GM04503 (cell line): ENCODE measurements at places on chromosomes 7 and 10.

GRCh38 chr7:90681336-90682022, 85.4 kb downstream of the CDK14 start:
- no peak for DNase-seq

- no peak for DNase-seq
These were observed 40.6 kb upstream of the VKORC1L1 start for GRCh38 chr7:65832281-65832680.

GRCh38 chr10:71001470-71001869, 113.1 kb upstream of the PCBD1 start:
- DNase-seq = no peak

DNA sequence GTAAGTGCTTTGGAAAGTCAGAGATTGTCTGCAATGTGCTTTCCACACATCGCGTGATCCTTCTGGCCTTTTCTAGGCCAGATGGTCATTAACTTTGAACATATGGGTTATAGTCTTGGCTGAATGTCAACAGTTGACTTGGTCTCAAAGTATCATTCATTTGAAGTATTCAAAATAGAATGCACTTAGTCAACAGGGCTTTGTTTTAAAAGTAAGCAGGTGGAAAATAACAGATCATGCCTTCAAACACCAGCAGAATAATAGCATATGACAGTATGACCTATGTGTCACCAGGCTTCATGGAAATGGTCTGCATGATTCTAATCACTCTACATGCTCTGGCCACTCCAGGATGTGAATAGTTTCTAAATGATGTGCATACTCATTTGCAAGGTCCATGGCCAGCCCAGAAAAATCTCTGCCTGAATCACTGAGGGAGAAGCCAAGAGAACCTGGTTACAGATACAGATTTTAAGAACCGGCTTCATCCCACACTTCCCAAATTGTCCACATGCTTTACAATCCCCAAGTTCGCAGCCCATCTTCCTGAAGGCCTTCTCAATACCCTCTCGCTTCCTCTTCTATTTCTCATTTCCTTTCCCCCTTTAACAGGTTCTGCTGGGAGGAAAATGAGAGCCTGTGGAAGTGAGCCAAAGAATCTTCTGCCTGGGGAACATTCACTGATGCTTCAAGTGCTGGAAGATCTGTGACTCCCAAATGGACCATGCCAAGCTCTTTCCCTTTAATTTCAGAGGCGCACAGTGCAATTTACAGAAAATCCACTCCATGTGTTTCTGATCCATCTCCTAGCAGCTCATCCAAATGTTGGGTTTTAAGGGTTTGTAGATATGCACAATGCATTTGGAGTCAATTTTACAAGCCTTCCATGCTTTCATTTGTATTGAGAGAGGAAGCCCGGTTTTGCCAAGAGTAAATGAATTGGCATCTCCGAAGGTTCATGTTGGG, 122.8 kb upstream of the GDF10 start:
- peak; percentile 17 for DNase-seq

- no peak for DNase-seq
These were observed 79.5 kb downstream of the PAX2 start for GRCh38 chr10:100824886-100825285.

DNA sequence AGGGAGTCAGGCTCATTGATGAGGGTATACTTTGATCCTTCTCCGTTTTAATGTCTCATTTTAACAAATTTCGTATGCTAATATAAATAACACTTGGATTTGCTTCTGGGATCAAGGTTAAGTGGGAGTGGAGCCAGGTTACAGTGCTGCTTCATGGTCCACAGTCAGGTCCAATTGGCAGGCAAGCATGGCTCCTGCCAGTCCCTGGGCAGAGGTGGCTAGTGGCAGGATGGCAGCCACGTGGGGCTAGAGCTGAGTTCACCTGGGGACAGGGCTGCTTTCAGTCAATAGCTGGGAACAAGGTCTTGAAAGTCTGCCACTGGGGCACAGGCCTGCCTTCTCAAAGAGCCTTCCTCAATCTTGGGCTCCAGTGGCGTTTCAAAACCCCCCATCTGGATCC, 16.0 kb upstream of the VWA2 start:
- DNase-seq = no peak

GRCh38 chr10:103895411-103896186, 22.4 kb downstream of the STN1 start:
- DNase-seq = no peak

GRCh38 chr10:118020365-118020764, 26.4 kb downstream of the RAB11FIP2 start:
- DNase-seq = no peak

GRCh38 chr7:35721288-35721687, 26.4 kb upstream of the HERPUD2 start:
- DNase-seq = no peak

DNA sequence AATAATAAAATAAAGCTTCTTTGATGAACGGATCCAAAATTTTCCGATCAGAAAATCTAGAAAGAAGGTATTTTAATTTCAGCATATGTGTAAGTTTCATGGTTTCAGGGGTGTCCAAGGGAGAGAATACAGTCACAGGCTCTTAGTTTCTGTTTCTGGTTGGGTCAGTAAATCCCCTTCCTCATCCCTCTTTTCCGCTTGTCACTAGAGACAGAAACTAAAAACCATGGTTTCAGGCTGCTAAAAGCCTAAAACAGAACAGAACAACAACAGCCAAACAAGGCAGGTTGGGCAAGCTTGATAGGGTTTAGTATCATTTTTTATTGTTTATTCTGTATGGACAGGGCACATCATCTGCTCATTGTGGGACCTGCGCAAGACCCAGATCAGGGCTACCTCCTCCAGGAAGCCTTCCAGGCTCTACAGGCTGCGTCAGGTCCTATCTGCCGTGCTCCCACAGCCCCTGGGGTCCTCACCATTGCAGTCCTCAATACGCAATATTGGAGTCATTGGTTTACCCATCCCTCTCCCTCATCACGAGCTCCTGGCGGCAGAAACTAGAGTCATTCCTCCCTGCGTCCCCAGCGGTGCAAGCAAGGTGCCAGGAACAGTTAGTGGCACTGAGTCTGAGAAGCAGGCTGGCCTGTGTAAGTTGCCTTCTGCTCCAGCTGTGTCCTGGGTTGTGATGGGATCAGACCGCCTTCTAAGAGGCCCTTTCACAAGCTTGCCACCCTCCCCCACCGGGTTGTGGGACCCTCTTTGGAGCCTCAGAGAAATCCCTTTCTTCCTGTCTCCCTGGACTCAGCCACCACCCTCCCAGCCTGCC, 70.2 kb upstream of the CUX1 start:
- DNase-seq = no peak

DNA sequence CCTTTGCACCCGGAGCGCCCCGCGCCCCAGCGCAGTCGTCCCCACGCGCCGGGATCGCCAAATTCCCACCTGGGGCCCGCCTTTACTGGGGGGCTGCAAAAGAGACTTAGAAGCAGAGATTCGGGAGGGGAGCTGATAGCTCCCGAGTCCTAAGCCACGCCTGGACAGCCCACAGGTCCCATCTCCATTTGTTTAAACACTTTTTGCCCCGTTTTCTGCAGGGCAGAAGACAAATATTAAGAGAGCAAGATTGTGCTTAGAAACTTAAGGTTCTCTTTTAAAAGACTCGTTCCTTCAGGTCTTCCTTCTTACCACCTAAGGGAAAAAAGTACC, 299.1 kb upstream of the NFE2L3 start:
- no peak for DNase-seq

DNA sequence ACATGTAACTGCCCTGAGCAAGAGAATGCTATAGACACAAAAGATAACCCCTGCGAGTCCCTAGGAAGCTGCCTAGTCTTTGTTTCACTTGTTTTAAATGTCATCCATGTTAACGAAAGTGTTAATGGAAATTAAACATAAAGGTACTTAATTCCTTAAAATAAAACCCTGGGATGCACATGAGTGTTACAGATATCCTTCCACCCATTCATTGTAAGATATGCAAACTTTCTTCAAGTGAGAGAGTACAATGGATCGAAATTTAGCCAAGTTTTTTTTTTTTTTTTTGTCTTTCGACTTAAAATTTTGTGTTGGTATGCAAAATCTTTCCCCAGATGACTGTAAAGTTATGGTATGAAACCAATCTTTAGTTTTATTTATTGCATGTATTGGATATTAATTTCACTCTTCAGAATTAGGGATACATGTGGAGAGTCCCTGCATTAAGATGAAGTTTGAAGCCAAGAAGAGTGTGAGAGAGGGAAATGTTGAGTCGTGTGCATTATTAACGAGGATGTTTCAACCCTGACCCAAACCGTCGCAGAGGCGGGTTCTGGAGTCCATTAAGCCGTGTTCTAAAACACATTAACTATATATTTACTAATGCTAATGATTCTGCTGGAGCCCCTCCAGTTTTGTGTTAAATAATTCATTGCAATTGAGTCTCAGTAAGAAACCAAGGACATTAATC, 1.6 kb downstream of the CDK14 start:
- DNase-seq = no peak

- no peak for DNase-seq
These were observed 8.5 kb upstream of the AQP1 start for GRCh38 chr7:30903146-30903545.

DNA sequence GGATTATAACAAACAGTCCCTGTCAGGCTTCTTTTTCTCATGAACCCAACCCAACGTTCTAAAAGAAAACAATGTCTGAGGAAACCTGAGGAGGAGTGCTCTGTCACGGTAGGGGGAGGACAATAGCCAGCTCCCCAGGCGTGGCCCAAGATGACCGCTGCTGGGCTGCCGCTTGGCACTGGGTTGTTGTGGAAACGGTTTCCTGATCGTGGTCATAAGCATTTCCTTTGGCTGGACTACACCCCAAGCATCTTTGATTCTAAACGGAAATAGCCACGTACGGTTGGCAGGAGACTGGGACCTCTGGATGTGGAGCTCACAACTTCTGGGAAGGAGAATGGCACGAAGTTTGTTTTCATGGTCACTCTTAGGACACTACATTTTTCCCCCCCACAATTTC, 30.4 kb upstream of the DMBT1 start:
- DNase-seq = no peak

DNA sequence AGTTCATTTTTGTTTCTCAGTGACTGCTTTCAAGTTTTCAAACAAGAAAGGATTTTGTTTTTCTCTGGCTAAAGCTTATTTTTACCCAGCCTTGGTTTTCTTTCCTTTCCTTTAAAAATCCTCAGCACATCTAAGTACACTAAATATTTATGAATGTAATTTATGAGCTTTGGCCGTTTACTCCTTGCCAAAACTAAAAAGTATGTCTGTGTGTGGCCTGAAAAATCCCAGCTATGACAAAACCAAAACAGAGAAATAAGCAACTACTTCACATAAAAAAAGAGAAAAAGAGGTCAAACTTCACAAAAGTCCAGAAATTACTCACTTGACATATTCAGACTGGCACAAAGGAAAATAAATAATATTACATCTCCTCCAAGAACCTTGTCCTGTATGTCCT, 365.1 kb upstream of the NFE2L3 start:
- peak; percentile 16 for DNase-seq

GRCh38 chr7:44477063-44477830, 13.2 kb downstream of the NUDCD3 start:
- no peak for DNase-seq

GRCh38 chr7:144527051-144527471, 123.6 kb upstream of the NOBOX start:
- no peak for DNase-seq

DNA sequence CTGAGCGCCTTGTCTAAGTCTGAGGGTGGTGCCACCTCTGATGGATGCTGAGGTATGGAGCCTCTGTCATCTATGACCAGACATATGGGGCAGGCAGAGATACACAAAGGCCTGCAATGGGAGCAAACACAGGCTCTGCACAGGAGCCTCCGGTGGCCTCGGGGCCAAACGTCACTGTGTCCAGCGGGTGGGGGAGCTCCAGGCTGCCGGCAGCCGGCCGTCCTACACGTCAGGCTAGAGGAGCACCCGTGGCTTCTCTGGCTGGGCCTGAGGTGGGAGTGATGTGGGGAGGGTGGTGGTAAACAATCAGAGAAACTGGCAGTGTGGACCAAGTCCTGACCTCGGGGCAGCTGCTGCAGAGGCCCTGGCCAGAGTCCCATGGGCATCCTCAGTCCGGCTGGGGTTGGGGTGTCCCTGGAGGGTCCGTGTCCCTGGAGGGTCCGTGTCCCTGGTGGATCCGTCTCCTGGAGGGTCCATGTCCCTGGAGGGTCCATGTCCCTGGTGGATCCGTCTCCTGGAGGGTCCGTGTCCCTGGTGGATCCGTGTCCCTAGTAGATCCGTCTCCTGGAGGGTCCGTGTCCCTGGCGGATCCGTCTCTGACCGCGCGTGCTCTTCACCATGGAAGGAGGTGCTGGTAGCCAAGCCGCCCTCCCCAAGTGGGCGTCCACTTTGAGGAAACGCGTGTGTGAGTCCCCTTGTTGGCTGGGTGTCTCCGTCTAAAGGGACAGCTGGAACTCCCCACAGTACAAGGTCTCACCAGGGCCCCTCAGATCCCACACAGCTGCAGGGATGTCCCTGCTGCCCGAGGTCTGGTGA, 24.2 kb upstream of the FAM20C start:
- no peak for DNase-seq

GRCh38 chr10:17025444-17026295, 103.9 kb downstream of the CUBN start:
- peak; percentile 100 for DNase-seq

DNA sequence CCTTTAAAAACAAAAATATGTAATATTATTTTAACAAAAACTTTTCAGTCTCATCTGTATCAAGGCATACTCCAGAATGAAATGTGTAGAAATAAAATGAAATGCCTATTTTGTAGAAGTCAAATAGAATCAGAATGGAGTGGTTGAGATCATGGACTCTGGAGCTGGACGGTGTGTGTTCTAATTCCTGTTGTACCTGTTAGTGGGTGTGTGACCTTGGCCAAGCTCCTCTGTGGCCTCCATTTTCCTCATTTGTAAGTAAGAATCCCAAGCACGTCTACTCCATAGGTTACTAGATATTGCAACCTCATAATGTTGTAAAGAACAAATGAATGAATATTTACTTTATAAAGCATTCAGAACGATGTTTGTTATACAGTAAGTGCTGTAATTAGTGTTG, 74.9 kb downstream of the HDAC9 start:
- no peak for DNase-seq

- peak; percentile 92 for DNase-seq
These were observed 7.0 kb downstream of the AIMP2 start for GRCh38 chr7:6015917-6016652.

DNA sequence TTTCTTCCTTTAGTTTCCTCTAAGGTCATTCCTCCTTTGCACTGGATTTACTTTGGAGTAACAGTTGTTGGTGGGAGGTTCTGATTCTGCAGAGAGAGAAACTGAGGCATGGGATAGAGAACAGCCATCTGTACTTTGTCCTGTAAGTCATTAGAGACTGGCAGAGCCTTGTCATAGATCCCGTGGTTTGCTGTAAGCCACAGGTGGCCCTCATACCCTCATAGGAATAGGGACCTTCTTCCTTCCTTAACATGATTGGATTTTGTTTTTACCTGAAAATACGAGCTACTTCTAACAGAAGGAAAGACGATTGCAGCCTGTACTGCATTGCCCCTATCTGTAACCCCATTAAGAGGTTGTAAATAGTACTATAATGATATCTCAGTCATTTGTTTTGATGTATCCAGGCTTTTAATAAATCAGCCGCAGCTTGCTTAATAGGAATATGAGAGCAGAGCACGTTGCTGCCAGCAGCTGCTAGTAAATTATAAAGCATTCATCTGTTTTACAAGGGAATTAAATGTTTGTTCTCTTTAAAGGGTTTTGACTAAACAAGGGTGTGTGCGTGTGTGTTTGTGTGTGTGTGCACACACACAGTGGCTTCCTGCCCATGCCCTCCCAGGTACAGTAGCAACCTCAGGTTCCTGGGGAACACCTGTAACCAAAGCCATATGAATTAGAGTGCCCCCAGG, 249.8 kb downstream of the AUTS2 start:
- DNase-seq = no peak

- DNase-seq = no peak
These were observed 119.0 kb downstream of the SEC23IP start for GRCh38 chr10:120011359-120012130.
